ENCODE measurements at places on chromosomes 7 and 10. TPM values are rescaled to one million over a fixed set of nuclear protein-coding genes. Genes with fewer than 3 reads are reported as not detected.

The C10orf67 gene
- 0.12 TPM for total RNA-seq

The TUBAL3 gene
- 2.8 TPM for total RNA-seq

The HHEX gene
- total RNA-seq: 1.8 TPM

The UNCX gene
- total RNA-seq: not detected

The GPER1 gene
- 2.3 TPM for total RNA-seq

The ASB10 gene
- total RNA-seq: 13.2 TPM

The CNPY1 gene
- total RNA-seq: not detected

The HOXA7 gene
- not detected for total RNA-seq

The RBM28 gene
- 26.2 TPM for total RNA-seq

The TRIP6 gene
- total RNA-seq: 16.9 TPM

The IFIT3 gene
- 12.1 TPM for total RNA-seq

The SEMA3A gene
- 1.5 TPM for total RNA-seq

The CFAP69 gene
- total RNA-seq: 3.8 TPM

The CASD1 gene
- total RNA-seq: 15.5 TPM

The CCNY gene
- 83.0 TPM for total RNA-seq
